T-helper 17 cell (primary cell): ENCODE measurements at places on chromosomes 12 and 14. TPM values are rescaled to one million over a fixed set of nuclear protein-coding genes. Genes with fewer than 3 reads are reported as not detected.
A peak's percentile ranks its signal among the peaks of the same experiment; 100 is the strongest.

DNA sequence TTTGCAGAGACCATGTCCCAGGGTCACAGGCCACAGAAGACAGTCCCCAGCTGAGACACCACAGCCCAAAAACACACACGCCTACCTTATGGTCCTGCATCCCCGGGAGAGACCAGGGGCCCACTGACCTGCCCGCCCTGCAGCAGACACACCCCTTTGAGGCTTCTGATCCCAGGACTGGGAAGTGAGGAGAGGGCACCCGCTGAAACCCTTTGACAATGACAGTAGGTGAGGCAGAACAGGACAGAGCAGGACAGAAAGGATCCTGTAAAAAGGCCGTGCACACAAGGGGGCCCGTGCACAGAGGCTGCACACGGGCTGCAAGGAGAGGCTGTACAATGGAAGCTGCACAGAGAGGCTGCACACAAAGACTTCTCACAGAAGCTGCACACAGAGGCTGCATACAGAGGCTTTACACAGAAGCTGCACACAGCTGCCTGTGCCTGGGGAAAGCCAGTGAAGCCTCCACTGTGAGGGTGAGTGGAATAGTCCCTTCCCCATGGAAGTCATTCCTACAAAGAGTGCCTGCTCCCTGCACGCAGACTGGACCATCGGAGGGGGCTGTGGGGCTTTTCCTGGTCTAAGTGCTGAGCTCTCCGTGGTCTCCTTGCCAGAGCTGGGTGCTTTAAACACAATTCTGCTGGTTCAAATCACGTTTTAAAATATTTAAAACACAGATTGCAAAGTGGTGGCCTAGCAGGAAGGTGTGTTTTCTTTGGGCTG is 16.6 kb upstream of the SFSWAP start:
- no peak for DNase-seq

GRCh38 chr14:33674927-33675326 is 275.9 kb downstream of the EGLN3 start:
- DNase-seq: no peak

DNA sequence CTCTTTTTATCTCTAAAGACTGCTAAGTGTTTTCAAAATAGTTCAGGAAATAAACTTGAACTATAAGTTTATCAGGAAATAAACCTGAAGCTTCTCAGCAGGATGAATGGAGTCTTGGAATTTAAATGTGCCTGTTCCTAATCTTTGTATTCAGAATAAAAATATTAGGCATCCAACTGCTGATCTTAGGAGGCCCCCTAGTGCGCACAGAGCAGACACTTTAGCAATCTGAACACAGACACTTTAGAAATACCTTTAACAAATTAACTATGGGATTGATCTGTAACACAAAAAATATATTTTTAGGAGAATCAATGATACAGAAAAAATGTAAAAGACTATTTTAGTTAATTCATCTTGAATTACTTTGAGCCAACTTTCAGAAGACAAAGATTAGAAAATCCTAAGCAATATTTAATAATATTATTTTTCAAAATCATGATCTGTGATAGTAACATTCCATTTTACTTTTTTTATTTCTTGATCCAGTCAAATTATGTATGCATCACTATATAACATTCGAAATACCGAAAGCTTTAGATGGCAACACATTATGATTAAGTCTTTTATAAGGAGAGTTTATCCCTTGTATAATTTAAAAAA is 80.9 kb downstream of the SLC41A2 start:
- DNase-seq: no peak

DNA sequence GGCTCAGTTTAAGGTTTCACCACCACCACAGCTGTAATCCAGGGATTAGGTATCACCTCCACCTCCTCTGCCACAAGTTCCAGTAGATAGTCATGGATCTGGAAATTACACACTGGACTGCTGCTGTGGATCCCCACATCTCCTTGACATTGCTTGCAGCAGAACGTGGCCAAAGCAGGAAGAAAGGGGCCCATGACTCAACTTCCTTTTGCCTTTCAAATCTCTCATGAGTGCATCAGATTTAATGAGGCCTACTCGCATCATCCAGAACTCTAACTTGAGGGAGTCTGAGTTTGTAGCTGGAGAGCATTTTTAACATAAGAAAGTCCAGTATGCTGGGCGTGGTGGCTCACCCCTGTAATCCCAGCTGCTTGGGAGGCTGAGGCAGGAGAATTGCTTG is 29.2 kb upstream of the TMED10 start:
- no peak for DNase-seq

- no peak for DNase-seq
Observed at GRCh38 chr14:80781972-80782367, 159.6 kb downstream of the CEP128 start.

CFAP251 gene
- 0.97 TPM for total RNA-seq

- DNase-seq: no peak
Observed at GRCh38 chr14:61147831-61148549, 133.1 kb downstream of the TMEM30B start.

PIK3C2G gene
- not detected for total RNA-seq

GRCh38 chr12:48027183-48028002 is 23.1 kb upstream of the COL2A1 start:
- DNase-seq: no peak

TMBIM4 gene
- total RNA-seq: 44.4 TPM

DNA sequence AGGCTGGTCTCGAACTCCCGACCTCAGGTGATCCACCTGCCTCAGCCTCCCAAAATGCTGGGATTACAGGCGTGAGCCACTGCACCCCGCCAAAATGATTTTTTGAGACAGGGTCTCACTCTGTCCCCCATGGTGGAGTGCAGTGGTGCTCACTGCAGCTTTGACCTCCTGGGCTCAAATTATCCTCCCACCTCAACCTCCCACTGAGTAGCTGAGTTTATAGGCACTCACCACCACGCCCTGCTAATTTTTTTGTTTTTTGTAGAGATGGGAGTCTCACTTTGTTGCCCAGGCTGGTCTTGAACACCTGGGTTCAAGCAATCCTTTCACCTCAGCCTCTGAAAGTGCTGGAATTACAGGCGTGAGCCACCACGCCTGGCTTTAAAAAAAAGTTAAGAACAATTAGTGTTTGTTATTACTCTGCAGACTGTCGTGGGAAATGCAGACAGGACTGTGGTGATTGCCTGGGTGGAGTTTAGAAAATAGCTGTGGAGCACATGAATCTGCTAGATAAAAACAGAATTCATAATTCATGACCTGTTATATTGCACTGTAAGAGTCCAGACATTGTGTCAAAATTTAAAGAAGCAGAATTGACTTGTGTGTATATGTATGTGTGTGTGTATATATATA is 9.2 kb upstream of the COX6A1 start:
- no peak for DNase-seq

GRCh38 chr12:92506891-92507290 is 195.9 kb upstream of the PLEKHG7 start:
- no peak for DNase-seq

TAS2R46 gene
- 1.2 TPM for total RNA-seq

DGKA gene
- 870 TPM for total RNA-seq

SLC17A8 gene
- not detected for total RNA-seq

ASB2 gene
- 2.3 TPM for total RNA-seq

DNA sequence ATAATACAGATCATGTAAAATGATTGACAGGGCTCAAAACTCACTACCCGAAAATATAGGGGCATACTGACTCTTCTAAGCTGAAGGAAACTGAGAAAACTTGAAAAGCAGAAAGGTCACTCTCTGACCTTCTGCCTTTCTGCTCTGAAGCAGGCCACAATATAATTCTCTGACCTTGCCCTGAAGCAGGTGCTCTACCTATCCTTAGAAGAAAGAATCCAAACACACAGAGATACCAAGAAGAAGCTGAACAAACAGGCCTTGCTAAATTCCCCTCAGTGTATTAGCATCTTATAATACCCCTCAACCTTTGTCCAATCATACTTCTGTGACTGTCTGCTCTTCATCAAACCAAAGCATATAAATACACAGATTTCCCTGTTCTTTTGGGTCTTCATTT is 60.9 kb upstream of the BBS10 start:
- no peak for DNase-seq

ANO2 gene
- not detected for total RNA-seq

- peak; percentile 44 for DNase-seq
Observed at GRCh38 chr14:90697577-90698206, 118.5 kb downstream of the TTC7B start.

PPP1R36 gene
- not detected for total RNA-seq
